ENCODE measurements at places on chromosomes 3 and 15.

DNA sequence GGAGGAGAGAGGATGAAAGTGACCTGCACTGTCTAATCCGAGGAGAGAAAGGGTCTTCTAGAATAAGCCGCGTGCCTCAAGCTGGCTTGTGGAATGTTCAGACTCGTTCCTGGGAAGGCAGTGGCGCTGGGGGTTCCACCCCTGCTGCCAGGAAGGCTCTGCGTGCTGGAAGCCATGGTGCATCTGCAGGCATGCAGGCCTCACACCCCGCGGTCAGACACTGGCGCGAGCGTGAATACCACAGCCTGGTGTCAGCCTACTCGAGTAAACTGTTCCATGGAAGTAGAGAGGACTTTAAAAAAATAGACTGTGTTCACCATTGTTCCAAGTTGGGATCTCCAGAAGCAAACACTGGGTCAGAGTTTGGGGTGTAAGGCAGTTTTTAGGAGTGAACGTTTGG, 25.9 kb upstream of the GABRG3 start:
- no peak for DNase-seq

DNA sequence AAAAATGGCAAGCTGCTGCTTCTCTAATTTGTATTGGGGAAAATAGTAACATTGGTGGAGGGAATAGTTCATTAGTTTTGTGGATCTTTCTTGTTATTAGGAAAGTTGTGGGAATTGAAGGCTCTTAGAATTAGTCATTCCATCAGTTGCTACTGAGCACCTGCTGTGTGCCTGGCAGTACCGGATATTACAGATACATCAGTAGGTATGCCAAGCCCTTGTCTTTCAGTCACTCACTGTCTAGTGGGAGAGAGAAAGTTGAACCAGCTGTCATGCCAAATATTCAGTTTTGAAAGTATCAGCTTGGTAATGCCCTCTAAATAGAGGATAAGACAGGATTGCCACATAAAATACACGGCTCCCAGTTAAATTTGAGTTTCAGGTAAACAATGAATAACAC, 32.5 kb downstream of the IGSF10 start:
- no peak for DNase-seq

DNA sequence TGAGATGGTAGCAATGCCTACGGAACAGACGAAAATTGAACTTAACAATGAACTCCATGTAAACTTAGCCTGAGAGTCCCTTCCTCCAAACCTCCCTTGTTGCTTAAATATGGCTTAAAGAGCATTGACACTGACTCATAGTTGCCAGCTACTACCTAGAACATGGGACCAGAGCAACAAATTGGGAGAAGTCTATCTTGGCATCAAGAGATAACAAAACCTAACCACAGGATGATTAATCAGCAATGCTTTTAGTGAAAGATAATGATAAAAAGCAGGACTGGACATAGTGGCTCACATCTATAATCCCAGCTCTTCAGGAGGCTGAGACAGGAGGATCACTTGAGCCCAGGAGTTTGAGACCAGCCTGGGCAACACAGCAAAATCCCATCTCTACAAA, 117.8 kb upstream of the MNS1 start:
- DNase-seq: no peak

DNA sequence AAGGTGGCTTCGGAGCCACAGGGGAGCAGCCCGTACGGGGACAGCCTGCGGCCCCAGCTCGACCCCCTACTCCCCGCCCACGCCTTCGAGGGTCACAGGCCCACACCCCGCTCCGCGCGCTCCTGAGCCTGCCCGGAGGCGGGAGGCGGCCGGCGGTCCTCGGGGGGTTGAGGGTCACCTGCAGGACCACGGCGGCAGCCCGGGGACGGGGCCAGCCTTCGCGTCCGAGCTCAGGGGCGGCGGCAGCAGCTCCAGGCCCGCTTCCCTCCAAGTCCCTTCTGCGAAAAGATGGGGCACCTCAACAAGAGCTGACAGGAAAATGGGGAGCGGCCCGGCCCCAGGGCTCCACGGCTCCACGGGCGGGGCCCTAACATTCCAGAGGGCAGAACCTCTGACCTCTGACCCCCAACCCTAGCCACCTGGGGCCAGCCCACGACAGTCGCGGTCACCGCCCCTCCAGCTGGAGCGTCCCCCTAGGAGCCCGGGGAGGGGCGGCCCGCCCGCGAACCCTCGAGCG, 428 bp downstream of the LYSMD4 start:
- DNase-seq: no peak

DNA sequence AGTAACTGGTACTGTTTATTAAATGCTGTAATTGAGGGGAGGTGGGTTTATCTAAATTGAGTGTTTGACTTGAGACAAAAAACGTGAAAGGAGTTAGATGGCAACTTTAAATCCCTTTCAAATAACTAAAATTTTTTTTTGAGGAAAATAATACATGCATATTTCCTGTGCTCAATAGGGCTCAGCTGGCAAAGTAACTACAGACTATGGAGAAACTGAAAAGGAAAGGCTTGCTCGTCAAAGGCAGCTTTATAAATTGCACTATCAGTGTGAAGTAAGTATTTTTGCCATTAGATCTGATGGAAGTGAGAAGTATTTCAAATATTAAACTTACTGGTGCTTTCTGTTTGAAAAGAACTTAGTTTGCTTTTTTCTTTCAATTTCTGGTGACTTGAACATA, 72.2 kb downstream of the DZIP3 start:
- no peak for DNase-seq

DNA sequence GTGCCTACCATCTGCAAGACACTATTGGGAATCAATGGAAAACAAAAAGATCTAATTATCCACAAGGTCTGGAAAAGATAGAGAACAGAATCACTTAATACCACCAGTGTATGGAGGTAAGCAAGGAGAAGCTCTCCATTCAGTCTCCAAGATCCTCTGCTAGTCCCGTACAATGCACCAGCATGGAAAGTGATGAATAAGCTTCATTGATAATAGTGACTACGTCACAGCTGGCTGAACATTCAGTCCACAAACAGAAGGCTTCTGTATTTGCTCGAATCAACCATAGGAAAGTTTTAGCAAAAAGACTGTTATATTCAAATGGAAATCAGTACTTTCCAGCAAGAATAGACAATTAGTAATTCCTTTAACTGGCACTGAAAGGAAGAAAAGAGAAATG, 42.9 kb downstream of the IGSF11 start:
- no peak for DNase-seq

- DNase-seq: no peak
Measured at GRCh38 chr3:150480877-150481276, 65.4 kb downstream of the SERP1 start.
